Suppressor macrophage treated with lipopolysaccharide for 4 hours (primary cell): ENCODE measurements at places on chromosomes 13 and 19.

GRCh38 chr13:42337808-42338600 is 66.1 kb downstream of the AKAP11 start:
- DNase-seq = no peak

GRCh38 chr19:30743011-30743410 is 370.8 kb downstream of the ZNF536 start:
- no peak for DNase-seq

DNA sequence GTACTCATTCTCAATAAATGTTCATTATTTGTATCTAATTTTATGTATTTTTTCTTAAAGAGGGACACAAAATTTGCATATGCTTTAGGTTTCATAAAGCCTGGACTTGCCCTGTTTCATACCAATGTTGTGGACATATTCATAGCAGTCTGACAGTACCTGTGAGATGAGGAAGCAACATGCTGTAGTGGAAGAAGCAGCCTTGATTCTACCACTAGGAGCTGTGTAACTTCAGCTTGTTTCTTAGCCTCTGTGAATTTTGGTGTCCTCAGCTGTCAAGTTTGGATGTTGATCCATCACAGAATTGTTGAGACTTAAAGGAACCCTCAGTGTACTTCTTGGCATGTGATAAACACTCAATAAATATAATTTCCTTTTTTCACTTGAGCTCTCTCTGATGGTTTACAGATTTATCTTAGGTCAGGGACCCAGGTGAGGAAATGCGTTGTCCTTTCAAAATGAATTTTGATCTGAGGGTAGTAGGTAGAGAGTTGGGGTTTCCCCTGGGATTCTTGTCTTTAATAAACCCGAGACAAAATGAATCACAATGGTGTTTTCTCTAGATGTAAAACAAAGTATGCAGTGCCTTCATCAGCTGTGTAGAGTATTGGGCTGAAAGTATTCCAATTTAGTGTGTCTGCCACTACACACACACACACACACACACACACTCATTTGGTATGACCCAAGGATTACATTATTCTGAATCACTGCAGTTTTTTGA is 152.1 kb downstream of the KCNRG start:
- DNase-seq = no peak

- peak; percentile 74 for DNase-seq
Measured at GRCh38 chr13:106619688-106620555, 52.0 kb upstream of the ARGLU1 start.

GRCh38 chr13:67416047-67416925 is 186.2 kb upstream of the PCDH9 start:
- no peak for DNase-seq

DNA sequence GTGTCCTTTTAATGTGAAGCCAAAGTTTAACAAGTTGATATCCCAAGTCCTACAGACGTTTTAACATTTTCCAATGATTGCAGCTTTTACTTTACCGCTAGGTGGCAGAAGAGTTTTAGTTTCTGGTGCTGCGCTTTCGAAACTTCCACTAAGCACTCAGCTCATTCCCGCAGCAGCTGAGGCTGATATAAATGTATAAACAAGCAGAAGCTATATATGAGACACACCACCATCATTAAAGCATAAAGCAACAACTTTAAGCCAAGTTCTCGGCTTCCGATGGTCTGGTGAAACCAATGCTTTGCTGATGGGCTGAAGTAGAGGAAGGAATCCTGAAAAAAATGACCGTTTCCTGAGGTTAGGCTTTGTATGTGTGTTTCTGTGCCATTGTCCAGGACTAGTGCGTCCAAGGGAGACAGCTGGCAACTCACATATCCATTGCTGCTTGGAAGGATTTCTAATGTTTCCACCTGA is 753.9 kb downstream of the OLFM4 start:
- DNase-seq = peak; percentile 63

GRCh38 chr19:37931881-37932655 is 25.1 kb downstream of the SIPA1L3 start:
- peak; percentile 60 for DNase-seq

- DNase-seq = peak; percentile 28
Measured at GRCh38 chr19:4795400-4795799, 3.9 kb downstream of the FEM1A start.

- no peak for DNase-seq
Measured at GRCh38 chr19:33524024-33524664, 2.6 kb upstream of the PEPD start.

- no peak for DNase-seq
Measured at GRCh38 chr13:66984241-66984640, 245.9 kb downstream of the PCDH9 start.

DNA sequence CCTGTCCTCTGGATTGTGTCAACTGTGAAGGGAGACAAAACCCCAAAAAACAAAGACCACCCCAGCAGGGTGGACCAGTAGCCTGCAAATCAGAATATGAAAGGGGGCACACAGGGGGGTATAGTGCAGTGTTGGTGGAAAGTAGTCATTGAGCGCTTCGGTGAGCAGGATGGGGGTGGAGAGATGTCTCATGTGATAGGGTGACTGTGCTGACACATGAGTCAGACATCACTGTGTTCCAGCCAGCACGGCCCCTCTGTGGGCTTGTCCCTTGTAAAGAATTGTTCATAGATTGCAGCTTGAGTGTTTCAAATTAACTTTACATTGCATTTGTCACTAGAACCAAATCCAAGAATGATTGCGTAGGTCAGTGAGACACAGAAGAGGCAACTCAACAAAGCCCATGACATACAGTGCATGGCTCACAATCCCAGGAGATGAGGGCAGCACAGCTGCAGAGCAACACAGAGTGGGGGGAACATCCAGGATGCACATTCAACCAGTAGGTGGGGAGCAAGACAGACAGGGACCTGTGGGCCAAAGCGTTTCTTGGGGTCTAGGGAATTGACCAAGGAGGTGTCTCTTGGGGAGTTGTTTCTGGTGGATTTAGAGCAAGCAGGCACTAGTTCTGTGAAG is 7.5 kb downstream of the ZNF440 start:
- no peak for DNase-seq

GRCh38 chr19:49573009-49573408 is 7.3 kb downstream of the NOSIP start:
- DNase-seq = no peak

- DNase-seq = no peak
Measured at GRCh38 chr19:9427941-9428340, 7.4 kb downstream of the ZNF266 start.

DNA sequence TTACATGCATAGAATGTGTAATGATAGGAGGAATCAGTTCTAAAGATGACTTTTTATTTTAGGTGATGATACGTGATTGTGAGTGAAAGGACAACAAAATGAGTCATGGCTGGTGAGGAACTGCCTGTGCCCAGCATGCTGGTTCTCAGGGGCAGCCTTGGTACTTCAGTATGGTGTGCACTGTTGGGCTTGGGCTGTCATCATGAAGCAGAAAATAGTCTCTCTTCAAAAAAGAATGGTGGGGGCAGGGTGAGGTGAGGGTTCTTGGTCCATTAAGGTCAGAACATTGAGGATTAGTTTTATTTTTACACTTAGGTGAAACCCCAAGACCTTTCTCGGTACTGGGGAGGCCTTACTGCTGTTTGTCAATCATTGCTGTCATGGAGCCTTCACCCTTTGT is 309.5 kb downstream of the MTUS2 start:
- no peak for DNase-seq

DNA sequence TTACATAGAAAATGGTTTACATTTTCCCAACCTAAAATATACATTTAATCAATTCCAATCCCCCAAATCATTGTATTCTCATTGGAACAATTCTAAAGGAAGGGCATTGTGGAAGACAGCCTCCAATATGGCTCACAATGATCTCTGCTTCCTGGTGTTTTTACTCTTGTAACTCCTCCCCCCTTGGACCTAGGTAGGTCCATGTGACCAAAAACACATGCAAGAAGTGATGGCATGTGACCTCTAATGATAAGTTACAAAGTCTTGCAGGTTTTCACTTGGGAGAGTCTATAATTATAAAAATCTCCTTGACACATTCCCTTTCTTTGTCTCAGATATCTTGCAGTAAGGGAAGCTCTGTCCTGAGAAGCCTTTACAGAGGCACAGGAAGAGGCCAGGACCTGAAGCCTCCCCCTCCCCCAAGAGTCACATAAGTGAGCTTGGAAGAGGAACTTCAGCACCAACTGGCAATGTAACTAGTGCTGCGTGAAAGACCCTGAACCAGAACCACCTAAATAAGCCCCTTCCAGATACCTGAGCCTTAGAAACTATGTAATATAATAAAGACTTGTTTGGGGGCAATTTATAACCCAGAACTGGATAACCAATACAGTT is 816.2 kb upstream of the ATXN8OS start:
- DNase-seq = no peak

- no peak for DNase-seq
Measured at GRCh38 chr19:38844093-38844686, 5.6 kb downstream of the HNRNPL start.

DNA sequence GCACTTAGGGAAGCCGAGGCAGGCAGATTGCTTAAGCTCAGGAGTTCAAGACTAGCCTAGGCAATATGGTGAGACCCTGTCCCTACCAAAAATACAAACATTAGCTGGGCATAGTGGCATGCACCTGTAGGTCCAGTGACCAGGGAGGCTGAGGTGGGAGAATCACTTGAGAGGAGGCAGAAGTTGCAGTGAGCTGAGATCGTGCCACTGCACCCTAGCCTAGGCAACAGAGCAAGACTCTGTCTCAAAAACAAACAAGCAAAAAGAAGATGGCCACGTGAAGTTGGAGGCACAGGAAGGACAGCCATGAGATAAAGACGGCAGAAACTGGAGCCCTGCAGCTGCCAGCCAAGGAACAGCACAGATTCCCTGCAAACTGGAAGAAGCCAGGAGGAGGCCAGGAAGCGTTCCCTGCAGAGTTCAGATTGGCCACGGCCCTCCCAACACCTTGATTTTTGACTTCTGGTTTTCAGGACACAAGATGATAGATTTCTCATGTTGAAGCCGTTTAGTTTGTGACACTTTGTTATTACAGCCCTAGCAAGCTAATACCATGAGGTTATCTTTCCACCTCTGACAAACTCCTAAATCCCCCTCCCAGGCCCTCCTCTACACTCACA is 786.7 kb downstream of the UQCRFS1 start:
- no peak for DNase-seq

GRCh38 chr13:111480503-111480902 is 160.1 kb downstream of the TEX29 start:
- DNase-seq = no peak

- DNase-seq = peak; percentile 44
Measured at GRCh38 chr13:20219577-20219976, 12.5 kb downstream of the GJB6 start.

DNA sequence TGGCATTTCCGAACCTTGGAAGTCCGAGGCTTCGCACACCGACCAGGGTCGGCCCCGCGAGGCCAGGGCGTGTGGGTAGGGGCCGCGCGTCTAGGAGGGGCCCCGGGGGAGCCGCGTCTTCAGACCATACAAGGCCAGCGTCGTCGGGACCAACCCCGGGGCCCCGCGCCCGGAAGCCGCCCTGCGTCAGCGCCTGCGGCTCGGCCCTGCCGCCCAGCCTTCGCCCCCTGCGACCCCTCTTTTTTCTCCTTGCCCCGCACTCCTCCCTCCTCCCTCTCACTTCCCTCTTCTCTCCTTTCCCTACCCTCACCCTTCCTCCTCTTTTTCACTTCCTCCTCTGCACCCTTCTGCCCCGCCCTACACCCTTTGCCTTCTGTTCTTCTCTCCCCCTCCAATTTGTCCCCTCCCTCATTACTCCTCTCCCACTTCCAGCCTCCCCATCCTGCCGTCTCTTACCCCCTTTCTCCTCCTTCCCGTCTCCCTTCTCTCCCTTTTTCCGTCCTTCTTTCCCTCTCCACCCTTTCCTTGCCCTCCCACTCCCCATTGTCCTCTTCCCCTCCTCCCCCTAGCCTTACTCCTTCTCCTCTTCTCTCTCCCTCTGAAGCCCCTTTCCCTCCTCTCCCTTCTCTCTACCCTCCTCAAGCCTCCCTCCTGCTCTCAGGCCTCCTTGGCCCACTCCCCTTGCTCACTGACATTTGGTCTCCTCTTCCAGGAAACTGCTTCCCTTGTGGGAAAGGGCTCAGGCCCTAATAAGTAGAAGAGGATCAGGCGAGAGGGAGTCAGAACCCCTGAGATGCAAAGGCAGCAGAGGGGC is 2.2 kb upstream of the PLEKHG2 start:
- peak; percentile 90 for DNase-seq

DNA sequence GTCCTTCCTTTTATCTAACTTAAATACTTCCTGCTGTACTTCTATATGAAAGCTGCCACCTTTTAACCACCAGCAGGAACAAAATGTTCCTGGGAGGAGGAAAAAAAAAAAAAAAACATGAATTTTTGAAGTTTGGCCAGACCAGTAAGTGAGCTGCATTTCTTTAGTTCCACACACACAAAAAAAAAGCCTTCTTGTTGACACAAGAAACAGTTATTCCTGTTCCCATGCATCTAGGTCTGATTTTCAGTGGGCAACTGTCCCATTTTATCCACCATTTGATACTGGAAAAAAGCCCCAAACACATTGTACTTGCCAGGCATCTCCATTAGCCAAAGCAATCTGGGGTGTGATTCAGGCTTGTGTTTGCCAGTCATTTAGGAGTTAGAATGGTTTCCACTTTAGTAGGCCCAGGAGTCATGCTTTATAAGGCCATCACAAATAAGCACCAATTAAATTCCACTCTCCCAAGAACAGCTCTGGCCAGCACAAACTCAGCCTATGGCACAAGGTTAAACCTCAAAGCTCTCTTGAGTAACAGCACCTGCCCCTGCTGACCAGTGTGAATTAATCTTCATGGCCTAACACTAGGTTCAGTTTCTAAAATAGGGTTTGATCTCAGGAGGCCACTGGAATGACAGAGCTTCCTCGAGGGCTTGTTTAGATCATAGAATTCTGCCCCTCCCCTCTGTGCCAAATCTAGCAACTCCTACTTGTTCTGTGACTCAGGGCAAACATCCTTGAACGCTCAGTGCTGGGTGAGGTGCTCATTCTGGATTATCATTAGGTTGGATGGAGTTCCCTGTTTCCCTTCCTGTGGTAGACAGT is 67.1 kb downstream of the NUFIP1 start:
- DNase-seq = peak; percentile 54

GRCh38 chr19:41696402-41697197 is 8.5 kb upstream of the CEACAM7 start:
- peak; percentile 14 for DNase-seq

- DNase-seq = no peak
Measured at GRCh38 chr19:23527797-23528196, 132.5 kb upstream of the ZNF91 start.

- DNase-seq = no peak
Measured at GRCh38 chr13:104983601-104984000, 1551.9 kb downstream of the EFNB2 start.

GRCh38 chr13:99246100-99246499 is 12.1 kb downstream of the GPR18 start:
- DNase-seq = no peak

DNA sequence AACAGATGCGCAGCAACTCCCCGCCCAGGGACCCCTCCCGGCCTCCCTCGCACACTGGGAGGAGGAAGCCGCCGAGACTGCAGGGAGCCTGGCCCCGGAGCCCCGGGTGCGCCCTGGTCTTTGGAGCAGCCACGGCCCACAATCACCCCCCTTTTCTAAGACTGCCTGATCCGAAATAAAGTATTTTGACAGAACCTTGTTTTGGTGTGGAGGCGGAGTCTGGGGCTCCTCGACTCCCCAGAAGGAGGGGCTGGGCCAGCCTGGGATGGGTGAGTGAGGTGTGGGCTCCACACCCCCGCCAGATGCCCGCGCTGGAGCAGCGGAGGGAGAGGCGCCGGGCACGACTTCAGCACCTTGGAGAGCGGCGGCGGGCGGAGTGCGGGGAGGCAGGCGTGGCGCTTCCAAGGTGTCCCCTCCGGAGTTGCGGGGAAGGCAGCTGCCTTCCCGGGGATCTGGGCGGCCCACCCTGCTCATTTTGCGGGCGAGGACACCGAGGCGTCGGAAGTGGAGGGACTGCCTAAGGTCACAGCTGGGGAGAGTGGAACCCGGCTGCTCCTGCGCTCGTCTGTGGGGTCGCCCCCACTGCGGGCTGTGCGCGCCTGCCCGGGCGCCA is 9.4 kb downstream of the SIRT6 start:
- DNase-seq = peak; percentile 62
